ENCODE measurements at places on chromosomes 3 and 15.
A peak's percentile ranks its signal among the peaks of the same experiment; 100 is the strongest.

DNA sequence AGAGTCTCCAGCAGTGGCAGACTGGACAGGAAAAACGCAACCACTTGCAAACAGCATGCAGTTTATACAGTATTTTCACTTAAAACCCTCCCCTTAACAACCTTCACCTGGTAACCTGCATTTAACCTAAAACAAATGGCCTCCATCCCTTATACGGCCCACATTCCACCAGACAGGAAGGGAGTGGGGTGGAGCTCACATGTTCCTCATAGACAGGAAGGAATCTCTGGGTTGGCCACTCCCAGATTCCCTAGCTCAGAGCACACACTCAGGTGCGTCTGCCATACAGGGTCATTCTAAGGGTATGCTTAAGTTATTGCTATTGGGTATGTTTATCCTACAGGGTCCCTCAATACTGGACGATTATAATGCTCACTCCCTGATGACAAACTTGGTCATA, 16.8 kb upstream of the ABHD2 start:
- DNase-seq: no peak

DNA sequence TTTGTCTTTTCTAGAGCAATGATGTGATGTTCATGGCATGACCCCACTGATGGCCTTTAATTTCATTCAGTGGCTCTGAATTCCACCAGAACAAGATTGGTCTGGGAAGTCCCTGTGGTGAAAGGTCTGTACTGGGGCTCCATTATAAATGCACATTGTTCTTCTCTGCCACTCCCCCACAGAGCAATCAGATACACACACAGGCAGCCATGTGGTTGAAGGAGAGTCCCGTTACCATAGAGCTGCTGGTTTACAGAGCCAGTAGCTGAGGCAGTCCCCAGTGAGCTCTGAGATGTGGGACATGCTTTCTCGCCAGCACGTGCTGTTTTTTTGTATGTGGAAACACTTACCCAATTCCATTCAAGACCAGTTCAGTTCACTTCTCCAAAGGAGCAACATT, 172.7 kb upstream of the TRIM42 start:
- DNase-seq: no peak

- no peak for DNase-seq
These were observed 99.1 kb downstream of the DNASE1L3 start for GRCh38 chr3:58111513-58112184.

DNA sequence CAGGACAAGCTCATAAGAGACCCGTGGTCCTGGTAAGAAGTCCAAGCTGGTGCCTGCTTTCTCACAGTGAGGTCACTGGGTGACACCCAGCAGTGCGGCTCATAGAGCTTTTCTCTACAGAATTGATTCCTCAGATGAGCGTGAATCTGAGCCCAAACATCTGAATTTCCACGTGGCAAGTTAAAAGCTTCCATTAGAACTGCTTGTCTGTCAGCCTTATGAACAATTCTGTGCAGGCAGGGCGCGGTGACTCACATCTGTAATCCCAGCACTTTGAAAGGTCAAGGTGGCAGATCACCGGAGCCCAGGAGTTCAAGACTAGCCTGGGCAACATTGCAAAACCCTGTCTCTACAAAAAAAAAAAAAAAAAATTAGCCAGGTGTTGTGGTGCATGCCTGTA, 113.1 kb upstream of the ABHD17C start:
- DNase-seq: no peak

DNA sequence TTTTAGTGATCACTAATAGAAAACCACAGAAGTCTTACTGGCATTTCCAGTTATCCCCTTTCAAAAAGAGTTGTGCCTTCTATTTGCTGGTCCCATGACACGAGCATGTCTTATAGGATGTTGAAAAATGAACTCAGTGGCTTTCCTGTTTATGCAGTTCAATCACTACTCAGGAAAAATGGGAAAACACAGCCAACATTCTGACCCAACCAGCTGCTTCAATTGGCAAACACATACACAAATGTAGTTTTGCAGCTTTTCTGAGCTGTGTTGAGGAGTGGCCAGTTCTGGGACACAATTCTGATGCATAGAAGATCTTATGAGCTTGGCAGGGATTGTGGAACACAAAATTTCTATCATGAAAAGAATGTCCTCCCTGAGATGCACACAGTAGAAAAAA, 40.3 kb downstream of the FSTL1 start:
- no peak for DNase-seq

GRCh38 chr3:186849374-186849975, 7.0 kb downstream of the ADIPOQ start:
- DNase-seq: no peak

- no peak for DNase-seq
These were observed 9.7 kb upstream of the LARP6 start for GRCh38 chr15:70863450-70864218.

DNA sequence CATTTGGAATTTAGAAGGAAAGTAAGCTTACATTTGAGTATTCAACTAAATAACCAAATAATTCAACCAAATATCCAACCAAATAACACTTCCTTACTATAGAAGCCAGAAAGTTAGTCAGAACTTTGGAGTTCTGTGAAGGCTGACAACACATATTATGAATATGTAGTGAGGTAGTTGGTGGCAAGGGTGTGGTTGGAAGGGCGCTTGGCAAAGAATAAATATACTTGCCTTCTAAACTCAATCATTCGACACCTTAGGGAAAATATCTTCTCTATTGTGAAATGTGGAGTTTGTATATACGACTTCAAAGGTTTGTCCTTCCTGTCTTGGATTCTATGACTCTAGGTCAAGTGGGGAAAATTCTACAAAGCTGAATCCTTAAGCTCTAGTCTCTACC, 111.7 kb upstream of the OSTN start:
- no peak for DNase-seq

- DNase-seq: peak; percentile 54
These were observed 317.7 kb upstream of the TLE3 start for GRCh38 chr15:70415398-70415797.

DNA sequence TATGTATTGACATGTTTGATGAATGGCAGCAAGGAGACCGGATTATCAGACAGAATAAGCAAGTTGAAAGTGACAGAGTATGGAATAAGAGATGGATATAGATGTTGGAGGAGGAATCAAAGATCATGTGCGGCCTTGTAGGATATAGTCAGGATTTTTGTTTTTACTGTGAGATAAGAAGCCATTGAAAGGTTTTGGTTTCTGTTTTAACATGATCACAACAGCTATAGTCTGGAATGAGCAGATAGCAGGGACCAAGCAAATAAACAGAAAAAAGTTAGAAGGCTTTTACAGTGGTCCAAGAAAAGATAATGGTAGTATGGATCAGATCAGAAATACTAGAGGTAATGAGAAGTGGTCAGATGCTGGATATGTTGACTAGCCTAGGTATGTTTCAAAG, 52.6 kb downstream of the SLC12A6 start:
- no peak for DNase-seq

GRCh38 chr3:128987302-128988100, 6.4 kb downstream of the CFAP92 start:
- DNase-seq: no peak

Data from right forelimb (tissue), 1 donor.